ENCODE measurements at places on chromosomes 1 and 21.

- no peak for DNase-seq
Observed at GRCh38 chr1:47771751-47772150, 225.4 kb downstream of the TRABD2B start.

GRCh38 chr1:237539055-237539454, 351.7 kb downstream of the ZP4 start:
- no peak for DNase-seq

GRCh38 chr1:46687093-46687659, 15.5 kb downstream of the TEX38 start:
- no peak for DNase-seq

DNA sequence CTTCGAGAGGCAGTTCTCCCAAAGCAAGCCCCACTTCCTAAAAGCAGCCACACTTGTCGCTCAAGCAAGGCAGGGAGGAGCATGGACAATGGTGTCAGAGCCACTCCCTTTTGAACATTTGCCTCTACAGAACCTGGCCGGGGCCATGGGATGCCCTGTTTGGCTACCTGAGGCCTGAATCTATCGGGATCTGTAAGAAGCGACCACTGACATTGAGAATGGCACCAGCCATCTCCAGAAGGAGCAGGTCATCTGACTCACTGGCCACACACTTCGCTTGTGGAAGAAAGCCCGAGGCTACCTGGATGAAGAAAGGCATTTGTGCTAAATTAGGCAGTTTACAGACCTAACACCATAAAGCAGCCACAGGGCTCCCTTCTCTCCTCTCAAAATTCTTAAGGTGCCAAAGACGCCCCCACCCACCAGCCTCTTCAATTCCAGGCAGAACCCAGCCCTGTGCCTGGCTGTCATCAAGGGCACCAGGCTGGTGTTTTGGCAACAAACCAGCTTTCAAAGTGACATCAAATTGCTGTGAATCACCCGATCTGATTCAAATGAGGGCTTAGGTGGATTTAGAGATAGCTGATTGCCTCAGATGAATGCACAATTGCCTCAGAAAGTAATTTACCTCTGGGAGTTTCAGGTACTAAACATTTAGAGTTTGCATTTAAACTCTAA, 104.8 kb downstream of the ETS2 start:
- no peak for DNase-seq

GRCh38 chr1:210310562-210311153, 18.0 kb upstream of the HHAT start:
- no peak for DNase-seq

GRCh38 chr1:22234476-22235030, 91.7 kb upstream of the WNT4 start:
- DNase-seq = no peak

GRCh38 chr1:82273816-82274215, 473.1 kb downstream of the ADGRL2 start:
- no peak for DNase-seq

DNA sequence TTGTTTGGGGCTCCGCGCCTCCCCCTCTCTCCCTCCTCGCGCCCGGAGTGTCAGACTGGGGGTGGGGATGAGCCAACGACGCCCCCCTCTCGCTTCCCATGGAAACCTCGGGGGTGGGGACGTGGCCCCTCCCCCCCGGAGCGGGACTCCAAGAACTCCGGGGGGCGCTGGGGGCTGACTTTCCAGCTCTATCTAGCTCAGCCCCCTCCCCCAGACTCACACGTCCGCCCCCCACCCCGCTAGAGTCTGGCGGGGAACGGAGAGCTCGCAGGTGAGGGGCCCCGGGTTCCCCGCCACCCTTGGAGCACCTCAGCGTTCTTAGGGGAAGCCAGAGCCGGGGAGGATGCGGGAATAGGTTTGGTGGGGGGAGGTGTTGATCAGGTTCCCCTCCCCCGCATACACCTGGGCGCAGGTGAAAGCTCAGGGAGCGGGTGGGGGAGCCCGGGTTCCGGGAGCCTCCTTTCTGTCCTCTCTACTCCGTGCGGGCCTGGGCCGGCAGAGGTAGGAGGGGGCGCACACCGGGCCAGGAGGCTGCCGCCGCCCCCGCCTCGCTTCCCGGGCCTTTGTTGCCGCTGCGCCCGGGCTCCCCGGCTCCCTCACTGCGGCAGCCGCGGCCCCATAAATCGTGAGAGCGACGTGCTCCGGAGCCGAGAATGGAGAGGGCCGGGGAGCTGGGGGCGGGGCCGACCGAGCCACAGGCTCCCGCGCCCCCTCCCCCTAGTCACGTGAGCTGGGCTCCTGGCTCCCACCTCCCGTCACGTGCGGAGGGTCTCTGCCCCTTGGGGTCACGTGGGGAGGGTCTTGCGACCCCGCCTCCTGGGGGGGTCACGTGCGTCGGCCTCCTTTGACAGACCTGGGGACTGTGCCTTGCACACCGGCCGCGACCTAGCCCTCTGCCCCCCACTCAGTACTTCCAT, 1.9 kb downstream of the EFNA3 start:
- DNase-seq = no peak

GRCh38 chr1:93448292-93448982, 519 bp downstream of the FNBP1L start:
- no peak for DNase-seq

DNA sequence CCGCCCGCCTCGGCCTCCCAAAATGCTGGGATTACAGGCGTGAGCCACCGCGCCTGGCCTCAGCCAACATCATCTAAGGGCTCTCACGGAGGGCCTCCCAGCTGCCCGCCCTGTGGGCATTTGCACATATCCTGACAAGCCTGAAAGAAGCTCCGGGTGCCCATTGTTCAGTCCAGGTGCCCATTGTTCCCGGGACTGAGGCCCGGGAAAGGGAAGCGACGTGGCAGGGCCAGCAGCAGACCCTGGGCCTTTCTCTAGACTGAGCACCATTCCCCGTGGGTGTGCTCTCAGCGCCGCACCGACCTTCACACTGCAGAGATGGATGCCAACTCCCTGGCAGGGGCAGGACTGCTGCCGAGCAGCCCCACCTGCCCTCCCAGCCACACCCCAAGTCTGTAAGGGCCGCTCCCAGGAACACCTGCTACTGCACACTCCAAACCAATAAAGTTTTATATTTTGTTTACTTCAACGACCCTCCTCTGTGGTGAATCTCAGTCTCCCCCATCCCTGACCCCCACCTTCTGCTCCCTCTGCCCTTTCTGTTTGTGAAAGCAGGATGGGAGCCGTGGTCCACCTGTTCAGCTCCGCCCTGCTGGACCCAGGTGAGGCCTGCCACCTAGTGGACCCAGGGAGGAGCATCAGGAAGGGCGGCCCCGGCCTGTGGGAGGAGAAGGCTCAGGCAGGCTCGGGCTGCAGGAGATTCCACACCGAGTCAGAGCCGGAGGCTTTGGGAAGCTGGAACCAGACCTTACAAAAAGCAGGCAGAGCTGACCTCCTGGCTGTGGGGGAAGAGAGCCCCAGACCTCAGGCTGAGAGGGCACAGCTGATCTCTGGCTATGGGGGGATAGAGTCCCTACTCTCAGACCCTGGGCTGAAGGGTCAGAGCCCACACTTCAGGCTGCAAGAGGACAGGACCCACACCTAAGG, 1.1 kb upstream of the TMEM82 start:
- DNase-seq = peak; percentile 35

DNA sequence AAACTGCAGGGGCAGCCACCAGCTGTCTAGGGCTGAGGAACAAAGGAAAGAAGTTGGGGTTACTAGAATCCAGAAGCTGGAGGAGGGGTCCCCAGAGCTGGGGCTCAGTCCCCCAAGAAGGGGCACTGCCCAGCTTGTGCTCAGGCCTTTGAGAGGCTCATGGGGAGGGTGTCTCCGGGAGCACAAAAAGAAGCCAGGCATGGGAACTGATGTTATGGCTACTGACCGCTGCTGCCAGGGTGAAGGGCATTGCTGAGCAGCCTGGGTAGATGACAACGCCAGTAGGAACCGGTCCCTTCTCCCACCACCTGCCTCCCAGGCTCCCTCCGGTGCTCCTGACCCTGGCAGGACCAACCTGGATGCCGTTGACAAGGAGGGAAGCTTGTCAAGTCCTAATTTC, 762.5 kb upstream of the TPTE start:
- DNase-seq = no peak

DNA sequence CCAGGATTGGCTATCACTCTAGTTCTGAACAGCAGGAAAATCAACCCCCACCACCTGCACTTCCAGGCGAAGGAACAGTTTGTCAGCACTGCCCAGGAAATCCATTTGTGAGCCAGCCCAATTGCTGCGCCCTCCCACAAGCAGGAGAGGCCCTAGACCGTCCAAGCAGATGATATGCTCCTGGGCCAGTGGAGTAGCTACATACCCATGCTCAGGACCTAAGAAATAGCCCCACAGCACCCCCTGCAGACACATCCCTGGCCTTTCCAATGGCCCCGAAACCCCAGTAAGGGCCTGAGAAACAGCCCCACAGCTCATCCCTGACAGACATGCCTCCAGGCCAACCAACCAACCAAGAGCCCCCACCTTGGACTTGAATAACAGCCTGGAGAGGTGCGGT, 111.5 kb upstream of the ZC3H11B start:
- DNase-seq = no peak

DNA sequence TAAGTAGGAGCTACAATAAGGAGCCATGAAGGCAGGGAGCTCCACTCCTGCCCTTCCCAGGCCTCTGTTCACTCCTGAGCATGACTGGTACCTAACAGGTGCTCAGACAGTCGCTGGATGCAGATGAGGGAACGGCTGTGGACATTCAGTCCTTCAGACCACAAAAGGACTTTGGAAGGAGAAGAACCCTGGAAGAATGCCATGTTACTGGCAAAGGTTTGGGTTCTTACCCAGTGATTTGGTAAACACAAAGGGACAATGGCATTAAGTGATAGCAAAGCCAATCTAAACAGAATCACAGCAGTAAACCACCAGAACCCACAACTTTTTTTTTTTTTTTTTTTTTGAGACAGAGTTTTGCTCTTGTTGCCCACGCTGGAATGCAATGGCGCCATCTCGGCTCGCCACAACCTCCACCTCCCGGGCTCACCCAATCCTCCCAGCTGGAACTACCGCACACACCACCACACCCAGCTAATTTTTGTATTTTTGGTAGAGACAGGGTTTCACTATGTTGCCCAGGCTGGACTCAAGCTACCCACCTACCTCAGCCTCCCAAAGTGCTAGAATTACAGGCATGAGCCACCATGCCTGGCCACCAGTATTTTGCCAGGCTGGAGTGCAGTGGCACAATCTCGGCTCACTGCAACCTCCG, 7.5 kb upstream of the CBR3 start:
- DNase-seq = no peak

GRCh38 chr1:26922901-26923300, 1.4 kb downstream of the NUDC start:
- no peak for DNase-seq

- no peak for DNase-seq
Observed at GRCh38 chr1:183243161-183244050, 57.3 kb downstream of the LAMC2 start.

GRCh38 chr1:79302380-79302930, 295.9 kb upstream of the ADGRL4 start:
- DNase-seq = no peak

DNA sequence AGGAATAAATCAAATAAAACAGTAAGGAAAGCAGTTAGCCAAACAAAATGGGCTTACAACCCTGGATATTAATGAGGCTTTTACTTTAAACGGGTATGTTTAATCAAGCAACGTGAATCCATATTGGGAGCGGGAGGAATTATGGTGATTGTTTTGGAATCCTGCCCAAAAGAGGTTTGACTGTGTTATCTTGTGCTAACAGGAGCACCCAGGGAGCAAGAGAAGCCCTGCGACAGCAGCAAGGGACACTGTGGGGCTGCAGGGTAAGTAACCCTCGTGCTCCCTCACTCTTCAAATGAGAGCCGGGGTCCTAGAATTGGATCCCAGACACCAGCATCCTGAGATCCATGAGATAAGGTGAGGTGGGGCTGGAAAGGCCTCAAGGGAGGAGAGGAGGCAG, 72.6 kb upstream of the PGBD5 start:
- no peak for DNase-seq

GRCh38 chr1:155200920-155201319, 6.8 kb downstream of the THBS3 start:
- no peak for DNase-seq

- DNase-seq = no peak
Observed at GRCh38 chr1:1343811-1344421, 5.3 kb downstream of the DVL1 start.

- DNase-seq = no peak
Observed at GRCh38 chr1:219575563-219575962, 37.3 kb downstream of the ZC3H11B start.

GRCh38 chr1:30885570-30886522, 22.7 kb downstream of the SDC3 start:
- DNase-seq = no peak

GRCh38 chr1:154386643-154387352, 18.3 kb upstream of the IL6R start:
- peak; percentile 41 for DNase-seq

DNA sequence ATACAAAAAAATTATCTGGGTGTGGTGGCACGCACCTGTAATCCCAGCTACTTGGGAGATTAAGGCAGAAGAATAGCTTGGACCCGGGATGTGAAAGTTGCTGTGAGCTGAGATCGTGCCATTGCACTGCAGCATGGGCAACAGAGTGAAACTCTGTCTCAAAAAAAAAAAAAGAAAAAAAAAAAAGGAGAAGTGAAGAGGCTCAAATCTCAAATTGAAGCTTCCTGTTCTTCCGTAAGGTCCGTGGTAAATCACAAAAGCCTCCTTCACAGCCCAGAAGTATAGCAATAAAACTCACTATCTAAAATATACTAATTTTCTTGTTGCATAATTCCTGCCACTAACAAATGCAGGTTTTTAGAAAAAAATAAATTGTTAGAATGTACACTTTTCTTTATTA, 498.2 kb upstream of the BRINP3 start:
- no peak for DNase-seq

- no peak for DNase-seq
Observed at GRCh38 chr1:154556422-154556821, 2.0 kb downstream of the UBE2Q1 start.

DNA sequence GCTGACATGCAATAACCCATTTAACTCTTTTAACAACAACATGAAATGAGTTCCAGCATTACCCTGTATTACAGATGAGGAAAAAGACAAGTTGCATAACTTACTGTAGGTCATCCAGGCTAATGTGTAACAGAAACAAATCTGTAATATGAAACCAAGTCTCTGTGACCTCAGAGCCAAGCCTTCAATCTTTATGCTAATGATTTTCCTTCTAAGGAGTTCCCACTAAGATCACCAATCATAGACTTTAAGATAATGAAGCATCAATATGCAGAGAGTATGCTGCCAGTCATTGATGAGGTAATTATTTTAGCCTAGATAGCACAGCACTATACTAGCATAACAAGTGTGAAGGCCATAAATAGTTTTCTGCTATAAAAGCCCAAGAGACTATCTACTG, 35.6 kb upstream of the RNPC3 start:
- no peak for DNase-seq

GRCh38 chr1:50424045-50424883, 1.0 kb upstream of the DMRTA2 start:
- no peak for DNase-seq

DNA sequence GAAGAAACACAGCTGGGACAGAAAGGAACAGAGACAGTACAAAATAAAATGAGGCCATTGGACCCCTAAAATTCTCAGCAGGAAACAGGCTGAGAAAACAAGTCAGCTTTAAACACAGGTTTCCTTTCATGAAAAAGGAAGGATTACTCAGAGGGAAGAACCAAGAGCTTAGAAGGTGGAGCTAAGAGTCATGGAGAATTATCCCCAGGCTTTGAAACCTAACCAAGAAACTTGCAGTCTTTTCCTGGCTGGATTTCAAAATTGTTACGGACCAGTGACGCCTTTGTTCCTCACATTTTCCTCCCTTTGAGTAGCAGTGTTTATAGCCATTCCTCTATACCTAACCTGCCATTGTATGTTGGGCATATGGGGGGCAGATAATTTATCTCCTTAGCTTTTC, 8.8 kb downstream of the HMGB4 start:
- DNase-seq = no peak

All from naive thymus-derived CD8-positive, alpha-beta T cell (primary cell).